ENCODE measurements at places on chromosomes 2 and 18.

DNA sequence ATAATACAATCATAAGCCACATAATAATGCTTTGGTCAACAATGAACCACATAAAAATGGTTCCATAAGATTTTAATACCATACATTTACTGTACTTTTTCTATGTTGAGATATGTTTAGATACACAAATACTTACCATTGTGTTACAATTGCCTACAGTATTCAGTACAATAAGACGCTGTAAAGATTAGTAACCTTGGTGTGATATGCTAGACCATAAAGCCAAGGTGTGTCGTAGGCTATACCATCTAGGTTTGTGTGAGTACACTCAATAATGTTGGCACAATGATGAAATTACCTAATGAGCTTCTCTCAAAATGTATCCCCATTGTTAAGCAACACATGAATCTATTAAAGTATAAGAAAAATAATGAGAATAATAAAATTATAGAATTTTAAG lies 662.3 kb downstream of the SATB2 start:
- peaks cover 4% of the 10 kb centered on the region for H3K27me3 ChIP-seq
- H3K4me3 ChIP-seq, result no peak overlapping the region
- no peaks in the 10 kb centered on the region for H3K4me1 ChIP-seq
- no peak overlapping the region for H3K27ac ChIP-seq
- no peak for ATAC-seq

DNA sequence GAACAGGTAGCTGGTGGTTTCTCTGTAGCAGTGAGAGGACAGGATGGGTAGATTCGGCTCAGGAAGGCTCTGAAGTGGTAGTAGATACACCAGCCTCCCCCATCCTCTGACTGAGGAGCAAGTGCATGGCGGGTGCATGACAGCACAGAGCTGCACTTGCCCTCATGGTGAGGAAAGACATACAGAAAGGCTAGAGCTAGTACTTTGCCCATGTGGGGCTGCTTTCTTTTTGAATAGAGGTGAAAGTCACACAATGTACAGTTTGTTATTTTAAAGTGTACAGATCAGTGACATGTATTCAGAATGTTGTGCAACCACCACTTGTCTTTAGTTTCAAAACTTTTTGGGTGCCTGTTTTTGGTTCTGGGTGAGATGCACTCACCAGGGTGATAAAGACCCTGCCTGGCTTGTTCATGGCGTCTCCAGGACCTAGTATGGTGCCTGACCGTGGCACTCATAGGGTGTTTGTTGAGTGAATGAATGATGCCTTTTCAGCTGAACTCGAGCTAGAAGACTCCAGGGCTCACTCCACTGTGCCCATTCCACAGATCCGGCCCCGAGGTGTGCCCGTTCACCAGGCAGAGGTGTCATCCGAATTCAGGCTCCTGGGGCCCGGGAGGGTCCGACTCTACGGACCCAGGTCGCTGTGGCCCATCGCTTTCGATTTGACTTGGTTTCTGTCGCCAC lies 421 bp upstream of the VAMP5 start:
- no peaks in the 10 kb centered on the region for H3K27me3 ChIP-seq
- H3K4me3 ChIP-seq, result peak overlapping the region; percentile 82
- peak; percentile 37 for ATAC-seq
- H3K36me3 ChIP-seq, result peaks cover 41% of the 10 kb centered on the region

DNA sequence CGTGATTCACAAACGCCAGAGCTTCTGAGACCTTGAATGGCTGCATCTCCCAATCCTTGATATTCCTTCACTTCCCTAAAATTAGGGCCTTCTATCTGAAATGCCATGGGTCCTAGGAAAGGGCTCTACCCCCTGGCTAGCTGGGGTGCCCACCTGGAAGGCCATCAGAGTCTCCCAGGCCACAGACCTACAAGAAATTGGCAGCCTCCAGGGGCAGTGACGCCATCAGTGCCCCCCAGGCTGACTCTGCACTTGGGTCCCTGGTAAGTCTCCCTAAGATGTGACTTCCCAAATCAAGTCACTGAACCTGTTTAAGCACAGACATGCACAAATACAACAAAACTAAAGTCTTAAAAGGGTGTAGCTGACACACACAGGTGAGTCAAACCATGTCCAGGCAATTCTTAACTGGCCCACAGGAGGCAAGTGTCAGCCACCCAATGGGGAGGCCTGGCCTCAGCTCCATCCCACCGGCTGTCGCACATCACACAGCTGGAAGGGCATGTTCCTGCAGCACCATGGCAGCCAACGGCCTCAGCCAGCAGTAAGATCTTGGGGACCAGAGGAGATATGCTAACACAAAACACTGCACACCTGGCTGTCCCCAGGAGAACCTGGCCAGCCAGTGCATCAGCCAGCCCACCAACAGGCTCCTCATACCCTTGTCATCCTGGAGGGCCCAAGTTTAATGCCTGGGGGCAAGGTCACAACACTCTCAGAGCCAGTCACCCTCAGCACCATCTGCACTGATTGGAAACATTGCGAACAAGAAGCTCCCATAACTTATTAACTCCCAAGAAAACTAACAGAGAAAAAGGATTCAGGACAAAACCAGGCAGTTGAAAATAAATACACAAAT lies 5.2 kb downstream of the PARD6G start:
- peaks cover 28% of the 10 kb centered on the region for H3K27me3 ChIP-seq
- no peaks in the 10 kb centered on the region for H3K36me3 ChIP-seq
- H3K27ac ChIP-seq, result no peak overlapping the region
- H3K4me1 ChIP-seq, result no peaks in the 10 kb centered on the region

- ATAC-seq, result no peak
- H3K27ac ChIP-seq, result no peak overlapping the region
- peaks cover 24% of the 10 kb centered on the region for H3K27me3 ChIP-seq
- no peaks in the 10 kb centered on the region for H3K4me1 ChIP-seq
These were observed 61.0 kb upstream of the GPR45 start for GRCh38 chr2:105180491-105180972.

DNA sequence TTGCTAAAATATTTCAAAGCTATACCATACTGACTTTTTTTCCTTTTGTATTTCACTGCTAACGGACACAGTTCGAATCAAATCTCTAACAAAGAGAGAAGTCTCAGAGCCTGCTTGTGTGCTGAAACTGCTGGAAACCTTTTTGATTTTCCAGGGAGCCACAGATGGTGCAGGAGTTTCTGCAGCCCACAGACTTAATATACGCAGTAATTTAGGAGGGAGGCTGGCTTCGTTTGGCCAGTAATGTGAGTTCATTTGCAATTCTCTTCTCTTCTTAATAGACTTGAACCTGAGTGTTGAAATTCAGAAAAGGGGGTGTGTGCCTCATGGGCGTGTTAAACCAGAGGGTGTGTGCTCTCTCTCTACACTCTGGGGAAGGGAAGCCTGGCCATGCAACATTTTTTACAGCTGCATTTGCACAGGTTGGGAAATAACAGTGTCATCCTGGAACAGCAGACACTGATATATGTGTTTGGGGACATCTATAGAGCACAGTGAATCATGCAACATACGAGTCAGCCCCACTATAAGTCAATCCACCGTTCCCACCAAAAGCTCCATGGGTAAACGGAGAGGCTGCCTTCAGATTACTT lies 333.0 kb downstream of the CLIP4 start:
- no peaks in the 10 kb centered on the region for H3K4me1 ChIP-seq
- no peak overlapping the region for H3K4me3 ChIP-seq
- H3K27ac ChIP-seq, result no peak overlapping the region
- ATAC-seq, result no peak
- H3K27me3 ChIP-seq, result peaks cover 32% of the 10 kb centered on the region

- H3K4me1 ChIP-seq, result no peaks in the 10 kb centered on the region
- no peak for ATAC-seq
- peaks cover 52% of the 10 kb centered on the region for H3K36me3 ChIP-seq
- no peak overlapping the region for H3K4me3 ChIP-seq
These were observed 99.1 kb upstream of the ZNF397 start for GRCh38 chr18:35141567-35142274.

GRCh38 chr2:196291426-196291825 lies 120.0 kb upstream of the STK17B start:
- peak overlapping the region; percentile 65 for H3K4me3 ChIP-seq
- H3K36me3 ChIP-seq, result no peaks in the 10 kb centered on the region
- no peaks in the 10 kb centered on the region for H3K27me3 ChIP-seq
- peak; percentile 32 for ATAC-seq

DNA sequence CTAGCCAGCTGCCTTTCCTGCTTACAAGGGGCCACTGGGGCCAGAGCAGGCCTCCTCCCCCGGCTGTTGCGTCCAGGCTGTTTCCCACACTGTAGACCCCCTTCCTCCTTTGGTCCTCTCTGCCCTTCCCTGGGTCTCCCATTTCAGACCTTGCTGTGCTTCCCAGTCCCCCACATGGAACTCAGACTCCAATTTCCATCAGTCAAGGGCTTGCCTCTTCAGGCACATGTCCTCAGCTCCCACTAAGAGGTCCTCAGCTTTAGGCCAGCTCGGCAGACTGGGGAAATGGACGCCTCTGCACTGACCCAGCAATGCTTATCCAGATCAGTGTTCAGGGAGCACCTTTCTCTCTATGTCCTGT lies 98.0 kb upstream of the BZW1 start:
- peak overlapping the region; percentile 81 for H3K4me3 ChIP-seq
- peaks cover 7% of the 10 kb centered on the region for H3K36me3 ChIP-seq
- no peaks in the 10 kb centered on the region for H3K27me3 ChIP-seq

GRCh38 chr2:128516938-128517337 lies 198.3 kb upstream of the HS6ST1 start:
- peaks cover 10% of the 10 kb centered on the region for H3K27me3 ChIP-seq
- no peaks in the 10 kb centered on the region for H3K4me1 ChIP-seq
- no peak overlapping the region for H3K27ac ChIP-seq
- ATAC-seq, result no peak
- no peak overlapping the region for H3K4me3 ChIP-seq

GRCh38 chr2:55047677-55048299 lies 2.5 kb downstream of the RTN4 start:
- ATAC-seq, result no peak
- H3K4me1 ChIP-seq, result peaks cover 36% of the 10 kb centered on the region
- H3K27ac ChIP-seq, result peak overlapping the region; percentile 63

DNA sequence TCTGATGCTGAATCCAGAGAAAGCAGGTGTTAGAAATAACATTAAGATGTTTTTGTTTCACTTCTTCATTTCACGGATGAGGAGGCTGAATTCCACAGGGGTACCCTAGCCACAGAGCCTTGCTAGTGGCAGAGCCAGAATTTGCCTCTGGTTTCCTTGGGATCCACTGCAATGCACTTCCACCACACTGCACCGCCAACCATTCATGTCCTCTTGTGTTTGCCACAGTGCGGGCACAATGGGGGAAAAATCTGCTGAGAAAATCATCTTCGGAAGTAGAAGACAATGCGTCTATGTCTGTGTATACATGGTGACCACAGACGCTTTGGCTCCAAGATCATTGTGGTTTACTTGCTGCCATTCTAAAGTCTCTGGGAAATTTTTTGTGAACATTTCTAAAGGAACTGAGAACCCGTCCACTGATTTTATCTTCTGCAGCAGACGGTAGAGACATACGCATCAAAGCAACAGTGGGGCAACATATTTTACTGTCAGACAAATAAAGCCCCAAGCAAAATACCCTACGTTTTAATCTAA lies 14.9 kb downstream of the ICOS start:
- H3K27me3 ChIP-seq, result no peaks in the 10 kb centered on the region
- peak overlapping the region; percentile 98 for H3K4me3 ChIP-seq
- peak overlapping the region; percentile 81 for H3K27ac ChIP-seq
- H3K36me3 ChIP-seq, result peaks cover 100% of the 10 kb centered on the region
- peaks cover 42% of the 10 kb centered on the region for H3K4me1 ChIP-seq

- no peak overlapping the region for H3K4me3 ChIP-seq
- ATAC-seq, result no peak
- H3K4me1 ChIP-seq, result no peaks in the 10 kb centered on the region
- no peaks in the 10 kb centered on the region for H3K36me3 ChIP-seq
- no peaks in the 10 kb centered on the region for H3K27me3 ChIP-seq
- no peak overlapping the region for H3K27ac ChIP-seq
These were observed 1344.5 kb upstream of the CHAC2 start for GRCh38 chr2:52423111-52423510.

GRCh38 chr2:236570081-236570868 lies 650 bp downstream of the ACKR3 start:
- ATAC-seq, result no peak
- no peaks in the 10 kb centered on the region for H3K36me3 ChIP-seq
- H3K4me3 ChIP-seq, result no peak overlapping the region
- H3K27ac ChIP-seq, result no peak overlapping the region
- H3K27me3 ChIP-seq, result no peaks in the 10 kb centered on the region

DNA sequence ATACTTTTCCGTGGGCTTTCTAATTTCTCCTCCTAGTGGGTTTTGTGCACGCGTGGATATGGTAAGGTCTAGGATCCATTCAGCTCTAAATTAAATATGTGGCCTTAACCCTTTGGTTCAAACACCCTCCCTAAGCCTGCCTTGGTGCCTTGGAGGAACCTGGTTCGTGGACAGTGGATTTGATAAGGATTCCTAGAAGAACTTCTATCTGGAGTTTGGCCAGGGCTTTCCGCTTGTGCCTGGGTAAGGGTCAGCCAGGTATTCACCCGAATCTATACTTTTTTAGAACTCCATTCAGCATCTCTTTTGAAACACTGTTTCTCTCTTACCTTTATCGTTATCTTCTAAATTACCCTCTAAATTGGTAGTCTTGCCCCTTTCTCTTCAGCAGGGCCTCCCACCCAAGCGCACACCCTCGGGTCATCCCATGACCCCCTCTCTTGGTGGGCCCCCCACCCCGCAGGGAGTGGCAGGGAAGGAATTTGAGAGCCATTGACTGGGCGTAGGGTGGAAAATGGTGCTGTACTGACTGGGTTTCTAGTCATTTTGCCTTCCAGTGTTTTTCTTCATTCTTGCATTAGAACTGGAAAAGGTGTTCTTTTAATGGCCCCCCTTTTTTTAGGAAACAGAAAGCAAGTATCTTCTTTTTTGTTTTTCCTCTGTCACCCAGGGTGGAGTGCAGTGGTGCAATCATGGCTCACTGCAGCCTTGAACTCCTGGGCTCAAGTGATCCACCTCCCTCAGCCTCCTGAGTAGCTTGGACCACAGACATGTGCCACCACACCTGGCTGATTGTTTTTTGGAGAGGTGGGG lies 1.8 kb downstream of the SOCS6 start:
- H3K27me3 ChIP-seq, result peaks cover 31% of the 10 kb centered on the region
- no peak for ATAC-seq
- H3K4me3 ChIP-seq, result peak overlapping the region; percentile 74

DNA sequence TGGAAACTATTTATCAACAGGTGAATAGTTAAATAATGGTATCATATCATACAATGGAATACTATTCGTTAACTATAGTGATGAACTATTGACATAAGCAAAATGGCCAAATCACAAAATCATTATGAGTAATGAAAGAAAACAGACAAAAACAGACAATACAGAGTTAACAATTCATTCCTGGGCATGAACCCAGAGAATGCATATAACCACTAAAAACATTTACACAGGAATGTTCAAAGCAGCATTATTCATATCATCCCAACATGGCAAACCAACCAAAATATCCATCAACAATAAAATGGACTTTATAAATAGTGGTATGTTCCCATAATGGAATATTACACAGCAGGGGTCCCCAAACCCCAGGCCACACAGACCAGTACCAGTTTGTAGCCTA lies 131.2 kb upstream of the CYP1B1 start:
- H3K27me3 ChIP-seq, result peaks cover 16% of the 10 kb centered on the region
- no peaks in the 10 kb centered on the region for H3K4me1 ChIP-seq
- H3K4me3 ChIP-seq, result no peak overlapping the region
- H3K36me3 ChIP-seq, result no peaks in the 10 kb centered on the region

GRCh38 chr2:238005528-238005927 lies 38.7 kb downstream of the UBE2F start:
- H3K4me3 ChIP-seq, result peak overlapping the region; percentile 8
- H3K36me3 ChIP-seq, result peaks cover 56% of the 10 kb centered on the region
- H3K27ac ChIP-seq, result peak overlapping the region; percentile 42
- H3K4me1 ChIP-seq, result peaks cover 36% of the 10 kb centered on the region
- no peak for ATAC-seq

Measured in activated T-helper 17 cell treated with anti-CD3 and anti-CD28 coated beads, Interleukin-2, amount 50 U/mL, for 72 hours (primary cell).